ENCODE measurements at places on chromosomes 5 and 9.
A peak's percentile ranks its signal among the peaks of the same experiment; 100 is the strongest.

DNA sequence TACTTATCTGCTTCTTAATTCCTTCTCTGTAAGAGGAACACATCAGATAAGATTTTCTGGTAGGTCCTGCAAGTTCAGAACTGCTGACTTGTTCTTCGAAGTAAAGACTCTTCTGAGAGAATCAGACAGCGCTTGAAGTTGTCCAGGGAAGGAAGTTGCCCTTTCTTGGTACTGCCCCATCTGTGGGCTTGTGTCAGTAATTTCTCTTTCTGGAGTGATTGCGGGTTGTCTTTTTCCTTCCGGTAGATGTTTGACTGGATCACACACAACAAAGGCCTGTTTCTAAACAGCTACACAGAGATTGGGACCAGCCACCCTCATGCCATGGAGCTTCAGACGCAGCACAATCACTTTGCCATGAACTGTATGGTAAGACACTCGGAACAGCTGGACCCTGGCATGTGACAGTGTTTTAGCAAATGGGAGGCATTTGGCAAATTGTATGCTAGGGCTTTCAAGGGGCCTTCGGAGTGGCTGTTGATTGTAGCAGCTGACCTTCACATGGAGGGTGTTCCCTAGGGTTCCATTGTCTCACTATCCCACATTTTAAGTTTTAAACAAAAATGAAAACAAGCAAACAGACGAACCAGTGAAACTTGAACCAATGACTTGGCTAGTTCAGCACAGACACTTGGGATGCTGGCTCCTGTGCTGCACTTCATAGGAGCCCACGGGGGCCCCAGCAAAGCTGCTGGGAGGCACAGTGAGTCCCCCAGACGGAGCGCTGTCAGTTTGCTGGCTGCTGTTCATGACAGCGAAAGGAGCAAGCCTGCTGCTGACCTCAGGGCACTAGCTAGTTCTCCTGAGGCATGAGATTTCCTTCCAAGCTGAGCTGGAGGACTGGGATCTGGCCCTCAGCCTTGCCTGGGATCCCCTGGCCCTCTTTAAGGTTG lies 149.9 kb downstream of the TRIO start:
- no peak for DNase-seq

DNA sequence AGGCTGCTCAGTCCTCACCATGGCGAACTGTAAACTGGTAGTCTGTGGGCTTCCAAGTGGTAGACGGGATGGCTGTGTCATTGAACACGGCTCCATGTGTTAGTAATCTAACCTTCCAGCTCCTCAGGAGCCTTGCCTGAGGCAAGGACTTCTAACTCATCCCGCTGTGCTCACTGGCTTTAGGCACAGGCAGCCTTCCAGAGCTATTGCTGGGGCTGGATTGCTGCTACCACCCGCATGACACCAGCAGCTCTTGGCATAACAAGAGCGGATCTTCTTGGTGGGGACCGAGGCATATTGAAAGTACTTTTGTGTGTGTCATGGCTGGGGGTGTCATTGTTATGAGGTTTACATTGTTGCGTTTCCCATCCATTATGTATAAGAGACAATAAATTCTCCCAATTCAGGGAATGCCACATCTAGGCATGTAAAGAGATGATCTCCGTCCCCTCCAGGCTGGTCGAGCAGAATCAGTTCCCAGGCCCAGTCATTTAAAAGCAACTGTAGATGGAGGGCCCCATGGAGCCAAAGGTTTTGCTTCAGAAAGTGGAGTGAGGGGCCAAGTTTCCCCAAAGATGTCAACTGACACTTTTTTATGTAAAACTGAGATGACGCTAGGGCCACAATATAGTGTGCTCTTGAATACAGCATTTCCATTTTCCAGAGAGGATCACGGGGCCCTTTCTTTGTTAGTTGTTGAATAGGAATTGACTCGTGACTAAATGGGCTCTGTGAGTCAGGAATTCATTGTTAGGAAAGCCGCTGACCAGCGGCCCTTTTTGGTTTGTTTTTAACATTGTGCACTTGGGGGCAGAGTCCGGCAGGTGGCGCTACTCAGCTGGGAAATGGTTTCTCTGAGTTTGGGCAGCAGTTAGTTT lies 759.5 kb downstream of the TAF11L14 start:
- DNase-seq: peak; percentile 29

GRCh38 chr5:16570121-16570815 lies 46.5 kb downstream of the RETREG1 start:
- DNase-seq: no peak

- no peak for DNase-seq
These were observed 5.2 kb downstream of the ARSB start for GRCh38 chr5:78979909-78980308.

DNA sequence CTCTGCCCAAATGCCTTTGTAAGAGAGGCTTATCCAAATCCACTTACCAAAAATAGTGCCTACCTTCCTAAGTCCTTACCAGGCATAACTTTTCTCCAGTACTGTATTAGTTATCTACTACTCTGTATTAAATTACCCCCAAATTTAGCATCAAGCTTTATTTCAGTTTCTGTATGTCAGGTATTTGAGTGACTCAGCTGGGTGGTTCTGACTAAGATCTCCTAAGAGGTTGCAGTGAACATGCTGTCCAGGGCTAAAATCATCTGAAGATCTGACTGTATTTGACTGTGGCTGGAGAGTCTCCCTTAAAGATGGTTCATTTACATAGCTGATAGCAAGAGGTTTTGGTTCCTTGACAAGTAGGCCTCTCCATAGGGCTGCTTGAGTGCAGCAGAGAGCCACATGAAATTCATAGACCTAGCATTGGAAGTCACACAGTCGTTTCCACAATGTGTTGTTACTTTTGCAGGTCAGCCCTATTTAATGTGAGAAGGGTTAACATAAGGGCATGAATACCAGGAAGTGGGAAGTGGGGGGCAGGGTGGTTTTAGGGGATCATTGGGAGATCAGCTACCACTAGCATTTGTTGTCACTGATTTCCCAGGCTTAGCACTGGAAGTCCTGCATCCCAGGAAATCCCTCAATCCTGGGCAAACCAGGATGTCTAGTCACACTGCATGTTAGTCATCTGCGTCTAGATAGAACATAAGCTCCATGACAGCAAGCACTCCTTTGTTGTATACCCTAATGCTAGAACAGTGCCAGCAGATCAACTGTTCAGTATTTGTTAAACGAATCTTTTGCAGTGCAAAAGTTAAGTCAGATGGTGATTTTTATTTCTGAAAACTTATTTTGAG lies 2.0 kb upstream of the ZNF622 start:
- no peak for DNase-seq

All from amygdala (tissue), 56 donors.